ENCODE measurements at places on chromosomes 6 and 20.
A peak's percentile ranks its signal among the peaks of the same experiment; 100 is the strongest.

DNA sequence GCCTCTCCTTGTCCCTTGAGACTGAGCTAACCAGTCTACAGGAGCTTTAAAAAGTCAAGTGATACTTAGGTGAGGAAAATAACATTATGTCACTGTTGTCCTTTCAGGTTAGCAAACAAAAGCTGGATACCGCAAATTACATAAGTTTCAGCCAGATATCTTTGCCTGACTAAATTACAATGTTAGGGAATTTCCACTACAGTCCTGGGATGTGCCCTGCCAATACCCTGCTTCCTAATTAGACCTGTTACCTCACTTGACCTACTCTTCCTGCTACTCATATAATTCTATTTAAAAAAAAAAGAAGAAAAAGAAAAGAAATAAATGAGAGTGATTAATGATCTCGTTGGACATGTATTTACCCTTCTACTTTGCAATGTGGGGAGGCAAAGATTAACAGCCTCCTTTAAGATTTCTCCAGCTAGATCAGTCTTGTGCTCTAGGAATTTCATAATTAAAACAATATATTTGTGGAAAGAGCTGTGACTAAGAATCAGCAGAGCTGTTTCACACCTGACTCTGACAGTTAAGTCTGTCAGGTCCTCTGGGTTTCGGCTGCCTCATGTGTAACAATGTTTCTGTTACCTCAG, 318.9 kb downstream of the HDGFL1 start:
- DNase-seq: no peak

- no peak for DNase-seq
Observed at GRCh38 chr20:10893321-10893720, 219.5 kb upstream of the JAG1 start.

DNA sequence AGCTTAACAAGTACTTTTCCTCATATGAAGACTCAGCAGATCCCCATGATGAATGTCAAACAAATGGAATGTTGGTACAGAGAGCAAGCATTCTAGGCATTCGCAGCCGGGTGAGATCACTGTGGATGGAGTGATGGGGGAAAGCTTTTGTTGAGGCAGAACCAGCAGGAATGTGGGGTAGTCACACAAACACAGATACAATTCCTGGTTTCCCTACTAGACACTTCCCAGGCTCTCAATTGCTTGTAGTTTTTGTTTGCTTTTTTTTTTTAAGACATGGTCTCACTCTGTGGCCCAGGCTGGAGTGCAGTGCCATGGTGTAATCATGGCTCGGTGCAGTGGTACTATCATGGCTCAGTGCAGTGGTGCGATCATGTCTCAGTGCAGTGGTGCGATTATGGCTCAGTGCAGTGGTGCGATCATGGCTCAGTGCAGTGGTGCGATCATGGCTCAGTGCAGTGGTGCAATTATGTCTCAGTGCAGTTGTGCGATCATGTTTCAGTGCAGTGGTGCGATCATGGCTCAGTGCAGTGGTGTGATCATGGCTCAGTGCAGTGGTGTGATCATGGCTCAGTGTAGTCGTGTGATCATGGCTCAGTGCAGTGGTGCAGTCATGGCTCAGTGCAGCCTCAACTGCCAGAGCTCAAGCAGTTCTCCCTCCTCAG, 15.4 kb upstream of the IER3 start:
- peak; percentile 100 for DNase-seq

DNA sequence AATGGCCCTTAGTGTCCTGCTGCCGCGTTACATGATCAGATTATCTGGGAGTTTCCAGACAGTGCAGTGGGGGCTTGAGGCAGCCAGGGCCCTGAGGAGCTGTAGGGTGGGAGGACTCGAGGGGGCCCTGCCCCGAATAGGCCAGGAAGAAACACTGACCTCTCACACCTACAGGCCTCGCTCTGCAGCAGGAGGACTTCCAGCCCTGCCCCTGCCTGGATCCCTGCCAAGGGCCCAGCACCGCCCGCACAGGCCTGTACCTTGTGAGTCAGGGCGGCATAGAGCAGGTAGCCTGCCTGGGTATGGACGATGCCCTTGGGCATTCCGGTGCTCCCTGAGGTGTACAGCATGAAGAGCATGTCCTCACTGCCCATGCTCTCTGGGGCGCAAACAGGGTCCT, 30.1 kb upstream of the APMAP start:
- no peak for DNase-seq

GRCh38 chr20:4017051-4017712, 1.8 kb upstream of the RNF24 start:
- no peak for DNase-seq

DNA sequence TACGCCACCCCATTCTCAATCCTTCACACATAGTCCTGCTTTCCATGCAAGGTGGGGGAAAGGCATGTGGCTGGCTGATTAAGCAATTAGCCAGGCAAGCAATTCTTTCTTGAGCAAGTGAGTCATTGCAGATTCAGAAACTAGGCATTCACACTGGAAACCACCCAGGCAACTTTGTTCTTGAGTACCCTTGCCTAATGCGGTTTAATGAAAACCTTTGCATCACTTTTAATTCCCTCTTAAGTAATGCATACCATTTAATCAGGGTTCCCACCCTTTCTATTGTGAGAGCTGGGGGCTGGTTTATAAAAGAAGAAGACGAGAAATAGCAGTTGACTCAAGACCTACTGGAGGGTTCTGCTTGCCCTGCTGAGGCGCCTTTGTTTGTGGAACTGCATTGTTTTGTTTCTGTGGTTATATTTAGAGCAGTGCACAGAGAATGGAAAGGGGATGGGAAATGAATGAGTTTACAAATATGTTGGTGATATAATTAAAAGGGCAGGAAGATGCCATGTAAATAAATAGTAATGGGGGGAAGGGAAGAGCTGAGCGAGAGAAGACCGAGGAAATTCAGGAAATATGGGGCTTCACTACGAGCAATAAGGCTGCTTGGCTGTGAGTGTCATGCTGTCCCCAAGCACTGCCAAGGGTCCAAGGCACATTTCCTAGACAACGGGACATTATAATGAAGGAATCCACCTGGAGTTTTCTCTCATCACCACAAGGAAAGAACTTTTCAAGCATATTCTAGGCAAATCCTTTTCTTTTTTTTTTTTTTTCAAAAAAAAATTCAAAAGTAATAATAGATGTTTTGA, 48.8 kb upstream of the TSHZ2 start:
- DNase-seq: peak; percentile 94

DNA sequence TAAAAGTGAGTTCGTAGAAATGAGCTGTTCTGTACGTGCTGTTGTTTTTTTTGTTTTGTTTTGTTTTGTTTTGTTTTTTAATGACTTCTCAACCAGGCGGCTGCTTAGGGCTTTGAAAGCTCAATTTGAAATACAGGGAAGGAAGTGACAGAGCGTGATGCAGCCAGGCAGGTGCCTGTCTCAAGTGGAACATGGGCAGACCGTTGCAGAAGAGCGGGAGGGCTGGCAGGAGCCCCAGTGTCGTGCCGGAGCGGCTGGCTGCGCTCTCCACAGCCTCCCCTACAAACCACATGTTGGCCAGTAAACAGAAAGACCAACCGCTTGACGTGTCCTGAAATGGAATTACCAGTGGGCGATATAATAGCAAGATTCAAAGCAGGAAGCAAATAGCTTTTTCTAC, 164.9 kb upstream of the RREB1 start:
- DNase-seq: peak; percentile 20

GRCh38 chr6:31228476-31228875, 43.4 kb downstream of the HLA-C start:
- no peak for DNase-seq

DNA sequence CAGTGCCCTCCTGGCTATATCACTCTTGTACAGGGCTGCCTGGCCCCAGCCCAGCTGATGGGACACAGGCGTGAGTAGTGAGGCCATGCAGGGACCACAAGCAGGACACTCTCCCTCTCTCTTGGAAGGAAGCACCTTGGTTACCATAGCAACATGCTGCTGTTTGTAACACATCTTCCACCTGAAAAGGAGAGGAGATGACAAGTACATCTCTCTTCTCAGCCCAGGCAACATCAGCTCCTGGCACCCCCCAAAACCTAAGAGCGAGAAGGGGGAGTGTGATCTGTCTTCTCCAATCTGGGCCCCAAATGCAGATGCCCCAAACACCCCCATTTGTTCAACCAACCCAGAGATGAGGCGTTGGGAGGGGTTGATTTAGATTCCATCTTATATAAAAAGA, 49.9 kb downstream of the KCNB1 start:
- DNase-seq: no peak

- DNase-seq: no peak
Observed at GRCh38 chr6:150001295-150002008, 23.9 kb downstream of the RAET1L start.

GRCh38 chr6:22717915-22718314, 148.5 kb downstream of the HDGFL1 start:
- no peak for DNase-seq

DNA sequence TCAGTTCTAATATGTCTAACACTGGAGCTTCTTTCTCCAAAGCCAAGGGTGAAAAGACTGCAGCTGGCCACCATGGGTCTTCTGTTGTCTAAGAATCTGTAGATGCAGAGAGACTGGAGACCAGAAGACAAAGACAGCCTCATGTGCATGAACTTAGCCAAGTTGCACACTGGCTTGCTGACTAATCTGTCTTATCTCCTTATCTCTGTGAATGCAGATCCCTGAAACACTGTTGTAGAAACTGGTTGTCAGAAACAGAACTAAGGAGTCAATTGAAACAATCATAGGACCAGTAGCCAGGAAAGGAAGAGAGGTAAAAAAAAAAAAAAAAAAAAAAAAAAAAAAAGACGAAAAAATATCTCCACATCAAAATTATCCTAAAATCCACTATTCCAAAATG, 109.7 kb downstream of the BFSP1 start:
- DNase-seq: no peak

GRCh38 chr20:51995551-51995951, 193.2 kb upstream of the SALL4 start:
- DNase-seq: no peak

DNA sequence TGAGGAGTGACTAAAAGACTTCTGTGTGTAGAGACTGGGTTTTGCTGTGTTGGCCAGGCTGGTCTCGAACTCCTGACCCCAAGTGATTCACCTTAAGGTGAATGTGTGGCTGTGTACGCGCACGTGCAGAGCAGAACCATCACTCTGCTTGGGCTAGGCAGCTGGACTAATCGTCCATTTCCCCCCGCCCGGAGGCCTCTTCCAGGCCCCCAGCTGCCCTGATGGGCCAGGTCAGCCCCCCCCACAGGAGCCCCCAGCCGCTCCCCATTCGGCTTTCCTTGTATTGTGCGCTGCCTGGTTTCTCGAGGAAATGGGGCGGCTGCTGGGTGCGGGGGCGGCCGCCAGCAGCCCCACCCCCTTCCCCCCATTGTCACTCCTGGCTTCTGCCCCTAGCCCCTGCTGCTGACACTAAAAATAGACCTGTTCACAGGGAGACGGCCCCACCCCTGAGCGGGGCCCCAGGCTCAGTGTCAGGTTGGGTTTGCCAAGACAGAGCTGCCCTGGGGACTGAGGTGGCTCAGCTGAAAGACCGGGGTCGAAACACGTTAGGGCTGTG, 24.6 kb upstream of the CSNK2A1 start:
- DNase-seq: no peak

DNA sequence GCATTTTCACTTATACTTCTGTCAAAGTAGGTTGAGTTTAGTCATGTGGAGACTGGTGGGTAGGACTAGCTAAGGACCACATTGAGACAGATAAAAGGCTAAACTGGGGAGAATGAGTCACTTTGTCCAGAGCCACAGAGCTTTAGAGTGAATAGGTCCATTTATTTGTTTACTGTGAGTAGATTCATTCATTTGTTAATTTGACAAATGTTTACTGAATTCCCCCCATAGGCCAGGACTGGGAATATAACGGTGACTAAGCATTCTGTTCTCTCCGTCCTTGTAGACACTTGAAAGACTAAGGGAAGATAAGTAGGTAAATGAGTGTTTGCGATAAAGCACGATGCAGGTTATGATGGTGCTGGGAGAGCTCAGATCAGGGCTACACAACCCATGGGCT, 699.7 kb upstream of the ID4 start:
- no peak for DNase-seq

Measured in fibroblast of skin of back (primary cell).